ENCODE measurements at places on chromosomes 5 and 9.

GRCh38 chr5:151448038-151448985 is 909 bp downstream of the SLC36A1 start:
- peak; percentile 8 for DNase-seq

DNA sequence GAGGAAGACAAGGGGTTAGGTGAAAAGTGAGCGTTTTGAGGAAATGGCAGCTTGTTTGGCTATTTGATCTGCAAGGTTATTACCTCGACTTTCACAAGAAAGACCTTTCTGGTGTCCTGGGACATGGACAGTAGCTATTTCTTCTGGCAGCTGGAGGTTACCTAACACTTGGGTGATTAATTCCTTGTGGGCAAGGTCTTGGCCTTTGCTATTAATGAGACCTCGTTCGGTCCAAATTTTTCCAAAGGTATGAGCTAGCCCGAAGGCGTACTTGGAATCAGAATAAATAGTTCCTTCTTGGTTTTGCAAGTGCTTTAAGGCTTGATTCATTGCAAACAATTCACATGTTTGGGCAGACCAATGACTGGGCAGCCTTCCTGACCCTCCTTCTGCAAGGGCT is 4.9 kb downstream of the GTF3C5 start:
- no peak for DNase-seq

- peak; percentile 27 for DNase-seq
Observed at GRCh38 chr9:22395687-22396141, 50.9 kb upstream of the DMRTA1 start.

- no peak for DNase-seq
Observed at GRCh38 chr5:55934720-55935119, 60.0 kb downstream of the IL6ST start.

DNA sequence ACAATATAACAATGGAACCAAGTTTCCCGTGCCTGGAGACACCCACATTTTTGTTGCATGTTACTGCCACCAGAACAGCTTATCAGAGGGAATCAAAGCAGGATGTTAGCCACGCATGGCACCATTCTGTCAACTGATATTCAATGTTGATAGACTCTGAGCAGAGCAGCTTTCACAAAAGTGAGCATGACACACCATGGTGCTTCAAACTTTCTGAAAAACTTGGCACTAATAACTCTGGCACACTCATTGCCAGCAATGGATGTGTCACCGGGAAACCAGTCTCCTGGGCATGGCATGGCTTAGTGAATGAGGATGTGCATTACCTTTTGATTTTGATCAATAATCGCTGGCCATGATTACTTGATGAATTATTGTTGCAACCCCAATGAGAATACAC is 19.7 kb downstream of the NIPSNAP3B start:
- DNase-seq, result peak; percentile 6

- peak; percentile 60 for DNase-seq
Observed at GRCh38 chr5:119743927-119744326, 114.6 kb downstream of the FAM170A start.

- no peak for DNase-seq
Observed at GRCh38 chr5:88657906-88658775, 224.8 kb downstream of the MEF2C start.

- no peak for DNase-seq
Observed at GRCh38 chr9:126109575-126109974, 217.1 kb upstream of the MVB12B start.

GRCh38 chr5:81630684-81631083 is 120.2 kb downstream of the SSBP2 start:
- no peak for DNase-seq

DNA sequence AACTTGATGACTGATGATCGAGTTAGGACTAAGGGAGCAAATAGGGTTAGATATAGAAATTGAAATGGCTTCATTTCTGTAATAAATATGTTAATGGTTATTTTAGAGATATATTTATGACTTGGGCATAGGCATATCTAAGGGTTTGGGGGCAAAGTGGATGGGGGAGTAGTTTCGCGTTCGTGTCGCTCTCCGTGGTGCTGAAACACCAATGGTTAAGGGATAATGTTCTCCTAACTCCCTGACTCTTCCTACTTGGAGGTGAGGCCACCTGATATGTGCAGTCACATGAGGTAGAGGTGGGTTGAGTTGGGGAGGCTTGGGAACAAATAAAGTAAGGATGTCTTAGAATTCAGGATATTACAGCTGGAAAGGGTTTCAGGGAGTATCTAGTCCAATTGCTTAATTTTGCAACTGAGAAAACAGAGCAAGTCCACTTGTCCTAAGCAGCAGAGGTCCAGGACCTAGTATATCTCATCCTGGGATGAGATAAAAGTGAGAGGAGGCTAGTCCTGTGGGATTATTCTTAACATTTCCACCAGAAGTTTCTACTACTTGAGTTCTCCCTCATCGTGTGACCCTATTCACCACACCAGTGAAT is 44.0 kb upstream of the MAP1B start:
- DNase-seq, result peak; percentile 35

DNA sequence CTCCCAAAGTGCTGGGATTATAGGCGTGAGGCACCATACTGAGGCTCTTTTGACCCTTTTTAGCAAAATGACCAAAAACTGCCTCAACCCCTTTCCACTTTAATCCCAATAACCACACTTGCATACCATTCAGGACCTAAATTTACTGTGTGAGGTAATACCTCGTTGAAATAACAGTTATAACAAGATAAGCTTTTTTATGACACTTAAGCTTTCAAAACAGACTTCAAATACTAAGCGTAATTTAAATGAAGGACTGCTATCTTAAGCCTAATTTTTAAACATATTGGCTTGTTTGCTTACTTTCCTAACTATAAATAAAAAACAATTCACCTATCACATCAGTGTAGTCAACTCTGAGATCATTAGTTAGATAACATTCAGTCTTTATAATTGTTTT is 37.8 kb downstream of the PWWP2A start:
- DNase-seq, result no peak

DNA sequence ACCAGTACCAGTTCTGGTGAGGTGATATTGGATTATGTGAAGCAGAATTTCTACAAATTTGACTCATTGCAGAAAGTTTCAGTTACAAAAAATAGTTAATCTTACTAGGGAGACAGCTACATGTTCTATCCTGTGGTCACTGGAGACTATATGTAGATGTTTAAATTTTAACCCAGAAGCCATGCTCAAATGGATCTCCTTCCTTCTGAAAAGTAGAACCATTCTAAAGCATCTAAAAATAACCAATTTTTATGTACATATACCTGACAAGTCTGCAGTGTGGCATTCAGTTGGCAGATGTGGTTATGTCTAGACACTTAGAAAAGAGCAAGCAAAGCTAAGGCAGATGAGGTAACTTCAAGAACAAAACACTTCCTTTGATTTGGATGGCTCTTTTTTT is 65.5 kb upstream of the POU4F3 start:
- no peak for DNase-seq

- DNase-seq, result no peak
Observed at GRCh38 chr9:113543982-113544303, 80.4 kb downstream of the RGS3 start.

DNA sequence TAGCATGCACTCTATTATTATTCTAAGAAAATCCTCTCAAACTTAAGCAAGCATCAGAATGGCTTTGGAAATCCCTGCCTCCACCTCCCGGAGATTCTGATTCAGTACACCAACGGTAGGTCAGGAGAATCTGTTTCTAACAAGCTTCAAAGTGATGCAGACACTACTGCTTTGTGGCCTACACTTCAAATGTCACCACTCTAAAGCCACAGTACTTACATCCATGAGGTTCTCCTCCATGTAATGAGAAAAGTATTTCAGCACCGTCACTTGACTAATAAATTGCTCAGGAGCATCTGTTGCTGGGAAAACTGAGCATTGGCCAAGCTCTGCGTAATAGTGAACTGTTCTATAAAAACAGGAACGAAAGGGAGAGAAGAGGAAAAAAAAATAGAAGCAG is 4.8 kb downstream of the PLK2 start:
- peak; percentile 73 for DNase-seq

Measured in fibroblast of mammary gland (primary cell).